SW480 (cell line): ENCODE measurements at places on chromosomes 7 and 10.
A peak's percentile ranks its signal among the peaks of the same experiment; 100 is the strongest.

- DNase-seq: no peak
These were observed 152.0 kb upstream of the SLC13A1 start for GRCh38 chr7:123351516-123352505.

- DNase-seq: no peak
These were observed 56.0 kb upstream of the MACROH2A2 start for GRCh38 chr10:69996611-69997010.

- DNase-seq: no peak
These were observed 65.8 kb downstream of the POU6F2 start for GRCh38 chr7:39043531-39043930.

DNA sequence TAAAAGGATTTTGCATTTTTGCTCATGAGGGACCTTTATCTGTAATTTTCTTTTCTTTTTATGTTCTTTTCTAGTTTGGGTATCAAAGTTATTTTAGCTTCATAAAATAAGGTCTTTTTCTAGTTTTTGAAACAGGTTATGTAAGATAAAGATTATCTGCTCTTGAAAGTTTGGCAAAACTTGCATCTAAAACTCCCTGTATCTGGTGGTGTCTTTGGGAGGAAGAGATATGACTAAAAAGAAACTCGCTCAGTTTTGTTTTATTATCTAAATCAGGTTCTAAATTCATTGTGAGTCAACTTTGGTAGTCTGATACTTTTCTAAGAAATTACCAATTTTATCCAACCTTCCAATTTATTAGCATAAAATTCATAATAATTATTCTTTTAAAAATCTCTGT, 55.1 kb downstream of the VCL start:
- DNase-seq: no peak

- DNase-seq: no peak
These were observed 36.8 kb downstream of the LAMB4 start for GRCh38 chr7:108093341-108093740.

- no peak for DNase-seq
These were observed 287.5 kb downstream of the KCNMA1 start for GRCh38 chr10:77350134-77350533.

- DNase-seq: no peak
These were observed 657.6 kb downstream of the LRMDA start for GRCh38 chr10:76088980-76089379.

DNA sequence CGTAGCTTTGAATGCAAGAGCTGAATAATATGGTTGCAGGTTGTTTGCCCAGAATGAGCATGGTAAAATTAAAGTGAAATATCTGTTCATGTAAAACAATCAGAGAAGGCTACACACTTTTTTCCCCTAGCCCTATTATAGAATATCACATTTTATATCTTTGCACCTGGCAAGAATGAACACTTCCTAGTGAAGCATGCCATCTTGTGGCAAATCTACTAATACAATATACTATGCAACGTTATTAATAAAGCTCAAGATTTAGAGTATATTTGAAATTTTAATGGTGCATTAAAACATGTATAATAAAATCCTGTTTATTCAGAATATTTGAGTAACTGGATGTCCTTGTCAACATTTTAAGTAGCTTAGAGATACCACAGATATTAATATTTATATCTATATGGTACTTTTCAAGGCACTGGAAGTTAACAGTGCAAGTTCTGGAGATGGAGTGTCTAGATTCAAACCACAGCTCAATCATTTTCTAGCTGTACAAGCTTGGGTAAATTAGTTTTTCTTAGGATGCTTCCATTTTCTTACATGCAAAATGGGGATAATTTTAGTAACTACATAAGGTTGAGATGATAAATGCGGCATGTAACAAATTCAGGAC, 643.1 kb upstream of the SEMA3D start:
- DNase-seq: peak; percentile 60

- no peak for DNase-seq
These were observed 15.3 kb upstream of the PVRIG start for GRCh38 chr7:100204454-100204853.

DNA sequence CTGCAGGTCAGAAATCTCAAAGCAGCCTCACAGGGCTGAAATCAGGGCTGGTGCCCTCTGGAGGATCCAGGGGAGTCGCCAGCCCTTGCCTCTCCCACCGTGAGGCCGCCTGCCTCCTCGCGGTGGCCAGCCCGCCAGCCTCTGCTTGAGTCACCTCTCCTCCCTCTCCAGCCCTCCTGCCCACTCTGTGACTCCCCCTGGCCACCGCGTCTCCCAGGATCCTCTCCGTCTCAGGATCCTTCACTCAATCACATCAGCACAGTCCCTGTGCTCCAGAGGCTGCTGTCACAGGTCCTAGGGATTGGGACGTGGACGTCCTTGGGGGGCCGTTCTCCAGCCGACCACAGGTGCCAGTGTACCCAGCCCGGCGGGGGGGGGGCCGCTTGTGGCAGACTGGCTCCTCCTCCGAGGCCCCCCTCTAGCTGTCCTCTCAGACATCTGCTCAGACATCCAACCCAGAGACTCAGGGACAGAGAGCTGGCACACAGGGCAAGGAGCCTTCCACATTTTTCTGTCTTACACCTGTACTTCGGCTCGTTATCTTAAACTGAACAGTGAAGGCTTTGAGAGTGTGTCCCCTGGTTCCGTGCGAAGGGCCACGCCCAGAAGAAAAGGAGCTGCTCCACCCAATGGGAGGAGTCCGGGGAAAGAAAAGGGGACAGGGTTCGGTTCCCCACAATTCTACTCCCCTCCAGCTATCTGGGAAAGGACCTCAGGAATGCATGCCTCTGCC, 9.4 kb upstream of the PPP2R2D start:
- peak; percentile 51 for DNase-seq

- peak; percentile 42 for DNase-seq
These were observed 15.7 kb upstream of the SGCE start for GRCh38 chr7:94671444-94672235.

DNA sequence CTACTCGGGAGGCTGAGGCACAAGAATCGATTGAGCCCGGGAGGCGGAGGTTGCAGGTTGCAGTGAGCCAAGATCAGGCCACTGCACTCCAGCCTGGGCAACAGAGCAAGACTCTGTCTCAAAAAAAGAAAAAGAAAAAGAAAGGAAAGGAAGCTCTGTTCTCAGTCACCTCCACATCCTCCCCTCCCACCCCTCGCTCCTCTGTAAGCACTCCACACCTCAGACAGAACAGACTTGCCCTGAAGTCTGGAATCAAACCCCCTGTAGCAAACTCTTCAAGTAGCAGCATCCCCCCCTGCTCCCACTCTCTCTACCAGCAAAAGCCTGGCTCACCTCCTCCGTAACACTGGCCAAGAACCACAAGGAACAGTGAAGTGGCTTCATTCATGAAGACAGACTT, 66.7 kb downstream of the PARD3 start:
- DNase-seq: no peak

DNA sequence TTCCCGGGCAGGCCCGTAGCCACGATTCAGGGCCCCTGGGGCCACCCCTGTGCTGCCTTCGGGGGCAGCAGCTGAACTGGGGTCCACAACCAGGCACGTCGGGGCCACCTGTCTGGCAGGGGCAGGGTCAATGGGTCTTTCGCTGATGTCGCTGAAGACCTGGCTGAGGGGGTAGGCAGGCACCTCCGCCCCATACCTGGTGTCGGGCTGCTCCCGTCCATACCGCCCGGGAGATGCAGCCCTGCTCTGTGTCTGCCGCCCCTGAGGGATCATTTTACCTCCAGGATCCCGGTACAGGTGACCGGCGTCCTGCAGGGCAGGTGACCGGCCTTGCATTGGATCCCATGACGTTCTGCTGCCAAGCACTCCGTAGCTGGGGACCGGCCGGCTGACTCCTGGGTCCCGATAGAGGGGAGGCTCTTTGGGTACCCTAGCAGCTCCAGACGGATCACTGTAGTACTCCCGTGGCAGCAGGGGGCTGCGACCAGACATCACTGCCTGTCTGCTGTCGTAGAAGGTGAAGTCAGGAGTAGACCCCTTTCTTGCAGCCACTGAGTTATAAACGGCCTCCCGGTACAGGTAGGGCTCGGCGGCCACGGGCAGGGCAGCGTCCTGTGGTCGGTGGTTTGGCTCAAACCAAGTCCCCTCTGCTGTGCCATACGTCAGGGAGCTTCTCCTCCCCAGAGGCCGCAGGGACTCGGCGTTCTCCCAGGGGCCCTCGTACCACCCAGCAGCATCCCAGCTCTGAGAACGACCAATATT, 85.2 kb downstream of the ZRANB1 start:
- no peak for DNase-seq

- no peak for DNase-seq
These were observed 37.1 kb downstream of the FAM53B start for GRCh38 chr10:124707144-124707467.

DNA sequence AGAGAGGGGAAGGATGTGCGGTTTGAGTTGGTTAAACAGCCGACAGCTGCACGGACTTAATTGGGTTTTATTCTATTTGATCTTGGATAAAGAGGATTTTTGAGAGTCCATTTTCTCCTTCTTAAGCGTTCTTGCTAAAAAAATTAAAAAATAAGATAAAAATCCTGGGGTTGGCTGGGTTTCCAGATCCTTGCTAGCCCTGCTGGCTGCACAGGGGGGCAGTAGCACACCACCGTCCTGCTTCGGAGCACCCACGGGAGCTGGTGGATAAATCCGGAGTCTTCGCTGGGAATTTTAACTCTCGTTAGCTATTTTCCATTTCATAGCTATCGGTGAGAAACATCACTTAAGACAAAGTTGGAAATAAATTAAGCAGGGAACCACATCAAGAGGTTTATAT, 792.0 kb downstream of the TYW1 start:
- no peak for DNase-seq

GRCh38 chr10:45374350-45375052, 485 bp downstream of the ALOX5 start:
- no peak for DNase-seq

DNA sequence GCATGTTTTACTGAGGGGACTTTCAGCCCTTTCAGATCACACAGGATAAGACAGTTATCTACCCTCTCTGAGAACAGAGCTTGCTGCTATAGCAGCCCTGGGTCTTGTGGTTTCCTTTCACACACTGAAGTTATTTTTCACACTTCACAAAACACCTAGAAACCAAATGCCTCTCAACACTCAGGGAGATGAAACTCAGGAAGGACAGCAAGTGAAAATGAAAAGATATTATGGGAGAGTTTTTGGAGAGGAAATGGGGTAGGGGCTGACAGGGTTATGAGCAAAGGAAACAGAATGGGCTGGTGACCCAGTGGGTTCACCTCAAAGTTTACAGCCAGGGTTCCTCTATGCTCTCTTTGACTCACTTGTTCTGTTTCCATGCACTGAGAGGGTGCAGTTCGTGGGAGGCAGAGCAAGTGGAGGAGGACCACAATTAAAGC, 17.0 kb upstream of the GIMAP2 start:
- DNase-seq: no peak

DNA sequence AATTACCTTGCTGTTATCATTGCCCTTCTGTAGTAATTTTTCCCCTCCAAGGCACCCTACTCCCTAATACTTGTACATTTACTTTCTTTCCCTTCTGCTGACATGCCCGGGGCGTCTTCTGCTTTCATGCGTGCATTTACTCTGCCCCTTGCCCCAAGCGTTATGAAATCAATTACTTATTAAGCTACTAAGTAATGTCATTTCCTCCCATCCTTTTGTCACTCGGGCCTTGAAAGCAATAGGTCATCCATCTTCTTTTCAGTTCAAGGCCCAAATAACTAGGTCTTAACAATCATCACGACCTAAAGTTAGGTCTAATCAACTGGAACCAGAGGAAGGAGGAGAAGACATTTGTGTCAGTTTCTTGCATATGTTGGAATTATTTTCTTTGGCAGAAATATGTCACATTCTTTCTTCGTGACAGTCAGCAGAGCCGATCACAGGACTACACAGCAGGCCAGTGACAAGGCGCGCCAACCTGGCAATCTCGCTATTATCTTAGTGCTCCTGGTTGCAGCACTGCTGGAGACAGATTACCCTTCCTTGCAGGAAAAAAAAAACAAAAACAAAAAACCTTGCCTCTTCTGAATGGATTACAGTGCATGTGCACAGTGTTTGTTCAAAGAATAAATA, 179.2 kb downstream of the RELN start:
- DNase-seq: no peak

DNA sequence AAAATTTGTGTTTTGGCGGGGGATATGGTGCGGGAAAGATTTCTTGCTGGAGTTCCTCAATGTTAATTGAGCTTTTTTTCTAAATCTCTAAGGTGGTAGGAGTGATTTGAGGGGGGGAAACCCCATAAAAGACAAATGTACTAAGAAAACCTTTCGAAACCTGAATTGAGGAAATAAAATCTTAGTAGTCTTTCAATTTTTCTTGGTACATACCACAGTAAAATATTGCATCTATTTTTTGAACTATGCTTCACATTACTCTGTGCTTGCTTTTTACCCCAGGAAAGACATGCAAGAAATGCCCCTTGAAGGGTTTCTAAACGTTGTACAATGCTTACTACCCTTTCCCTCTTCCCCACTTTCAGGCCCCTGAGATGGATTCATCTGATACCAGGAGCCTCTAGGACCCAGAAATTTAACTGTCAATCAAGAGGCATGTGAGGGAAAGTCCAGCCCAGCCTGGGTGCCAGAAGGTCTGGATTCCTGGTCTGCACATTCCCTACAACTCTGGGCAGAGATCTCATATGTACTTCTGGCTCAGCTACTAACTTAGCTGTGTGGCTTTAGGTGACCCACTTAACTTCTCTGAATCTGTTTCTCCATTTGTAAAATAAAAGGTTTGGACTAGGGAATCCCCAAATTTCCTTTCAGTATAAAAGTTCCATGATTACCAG, 5.8 kb upstream of the PDCD4 start:
- no peak for DNase-seq

GRCh38 chr10:19964625-19965024, 148.4 kb downstream of the PLXDC2 start:
- no peak for DNase-seq

DNA sequence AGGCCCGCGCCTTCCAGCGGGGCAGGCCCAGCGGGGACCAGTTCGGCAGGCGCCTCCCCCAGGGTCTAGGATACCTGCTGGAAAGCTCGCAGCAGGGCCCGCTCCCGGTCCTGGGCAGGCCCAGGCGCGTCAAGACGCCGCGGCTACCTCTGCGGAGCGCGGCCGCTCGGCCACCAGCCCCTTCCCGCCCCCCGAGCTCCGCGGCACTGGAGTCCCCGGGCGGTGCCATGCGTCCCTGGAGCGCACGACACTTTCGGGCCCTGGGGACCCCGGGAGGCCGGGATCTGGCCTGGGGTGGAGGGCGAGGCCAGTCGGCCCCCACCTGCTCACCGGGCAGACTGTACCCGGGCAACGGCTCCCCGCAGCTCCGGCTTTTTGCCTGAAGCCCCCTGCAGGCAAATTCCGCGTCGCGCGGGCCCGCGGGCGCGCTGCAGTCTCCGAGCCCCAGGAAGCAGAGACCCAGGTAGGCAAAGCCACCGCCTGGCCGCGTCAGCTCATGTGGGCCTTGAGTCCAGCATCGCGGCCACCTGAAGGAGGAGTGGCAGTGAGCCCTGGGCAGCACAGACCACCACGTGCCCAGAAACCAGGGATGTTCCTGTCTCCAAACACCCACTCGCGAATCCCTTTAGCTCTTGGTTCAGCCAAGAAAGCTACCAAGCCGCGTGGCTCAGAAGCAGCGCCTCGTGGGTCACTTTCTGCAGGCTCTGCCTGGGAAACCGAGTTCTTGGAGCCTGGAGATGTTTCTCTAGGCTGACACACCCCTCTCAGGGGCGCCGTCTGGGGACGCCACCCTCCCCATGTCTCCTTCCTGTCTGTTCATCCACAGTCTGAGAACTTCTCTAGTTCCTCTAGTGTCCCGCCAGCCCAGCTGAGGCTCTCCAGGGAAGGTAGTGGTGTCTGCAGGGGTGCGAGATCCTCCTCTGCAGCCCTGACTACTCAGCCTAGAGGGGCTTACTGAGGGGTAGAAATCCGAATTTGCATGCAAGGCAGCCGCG, 46.1 kb upstream of the APBB1IP start:
- no peak for DNase-seq
